ENCODE measurements at places on chromosomes 2 and 18. TPM values are rescaled to one million over a fixed set of nuclear protein-coding genes. Genes with fewer than 3 reads are reported as not detected.

Gene MOB1A
- total RNA-seq = 96.1 TPM

Gene THUMPD2
- total RNA-seq = 9.3 TPM

Gene SOWAHC
- 61.0 TPM for total RNA-seq

Gene C2orf78
- not detected for total RNA-seq

Gene CCDC148
- total RNA-seq = 0.19 TPM

Gene VAMP5
- 1.4 TPM for total RNA-seq

Gene SPATA3
- not detected for total RNA-seq

Gene ANXA4
- total RNA-seq = 51.6 TPM

Gene LCT
- total RNA-seq = 0.04 TPM

Data from hair follicular keratinocyte (primary cell).